A549 (cell line): ENCODE measurements at places on chromosomes 7 and 10.
A peak's percentile ranks its signal among the peaks of the same experiment; 100 is the strongest.

- DNase-seq, result no peak
These were observed 33.9 kb upstream of the SHH start for GRCh38 chr7:155846156-155846555.

GRCh38 chr7:135998081-135998480, 20.9 kb upstream of the MTPN start:
- no peak for DNase-seq

GRCh38 chr7:28093623-28094232, 86.9 kb downstream of the JAZF1 start:
- peak; percentile 62 for DNase-seq

GRCh38 chr7:159071260-159071659, 73.4 kb downstream of the VIPR2 start:
- DNase-seq, result no peak

DNA sequence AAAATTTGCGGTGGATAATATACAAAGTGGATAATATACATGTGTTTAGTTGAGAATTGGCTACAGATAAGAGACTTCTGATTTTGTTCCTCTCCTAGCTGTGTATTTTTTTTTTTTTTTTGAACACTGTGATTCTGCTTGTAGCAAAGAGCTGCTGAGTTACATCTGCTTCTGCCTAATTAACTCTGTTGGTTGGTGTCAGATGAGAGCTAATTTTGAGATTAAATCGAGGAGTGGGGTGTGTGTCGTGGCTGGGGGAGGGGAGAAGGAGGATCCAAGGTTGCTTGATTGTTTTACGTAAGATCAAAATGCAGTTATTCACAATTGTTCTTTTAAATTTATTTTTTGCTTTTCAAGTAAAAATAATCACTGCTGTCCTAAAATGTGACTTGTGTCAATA, 11.3 kb downstream of the KAT6B start:
- DNase-seq, result no peak

DNA sequence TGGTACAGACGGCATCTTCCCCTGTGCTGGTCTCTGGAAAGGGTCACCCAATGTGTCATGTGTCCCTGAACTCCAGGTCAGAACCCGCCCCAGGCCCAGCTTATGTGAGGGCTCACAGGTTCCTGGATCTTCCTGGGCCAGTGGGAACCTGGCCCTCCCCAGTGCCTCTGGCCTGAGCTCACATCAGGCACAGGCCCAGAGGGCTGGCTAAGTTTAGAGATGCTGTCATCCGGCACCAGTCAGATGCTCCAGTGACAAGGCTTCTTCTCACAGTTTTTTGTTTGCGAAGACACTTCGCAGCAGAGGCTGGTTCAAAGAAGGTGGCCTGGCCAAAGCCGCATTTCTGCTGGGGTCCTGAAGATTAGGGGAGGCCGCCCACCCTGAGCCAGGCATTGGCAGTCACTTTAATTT, 11.8 kb downstream of the CAMK2B start:
- no peak for DNase-seq
